ENCODE measurements at places on chromosomes 2 and 18. TPM values are rescaled to one million over a fixed set of nuclear protein-coding genes. Genes with fewer than 3 reads are reported as not detected.

The FHOD3 gene
- total RNA-seq = 57.5 TPM

The VWA3B gene
- total RNA-seq = not detected

The KCNG2 gene
- 0.08 TPM for total RNA-seq

The GPR155 gene
- total RNA-seq = 5.6 TPM

The ZBTB7C gene
- total RNA-seq = 26.6 TPM

The TMEM198 gene
- total RNA-seq = 9.0 TPM

The UGT1A4 gene
- total RNA-seq = not detected

The UGT1A3 gene
- not detected for total RNA-seq

DNA sequence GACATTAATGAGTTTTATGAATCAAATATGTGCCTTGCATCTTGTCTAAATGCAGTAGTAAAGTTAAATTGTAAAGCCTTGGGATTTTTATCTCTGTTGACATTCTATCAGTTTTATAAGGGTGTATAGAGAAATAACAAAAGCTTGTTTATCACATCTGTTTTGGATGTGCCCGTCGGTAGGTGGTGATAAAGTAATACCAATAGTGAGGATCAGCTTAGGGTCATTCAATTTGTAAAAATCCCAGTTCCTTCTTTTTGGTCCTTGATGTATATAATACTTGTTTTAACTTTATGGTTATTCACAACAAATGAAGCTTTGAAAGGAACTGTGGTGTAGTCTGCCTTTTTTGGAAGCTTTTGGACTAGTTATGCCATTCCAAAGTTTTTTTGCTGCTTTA, 12.6 kb downstream of the UBE2E3 start:
- DNase-seq = no peak

DNA sequence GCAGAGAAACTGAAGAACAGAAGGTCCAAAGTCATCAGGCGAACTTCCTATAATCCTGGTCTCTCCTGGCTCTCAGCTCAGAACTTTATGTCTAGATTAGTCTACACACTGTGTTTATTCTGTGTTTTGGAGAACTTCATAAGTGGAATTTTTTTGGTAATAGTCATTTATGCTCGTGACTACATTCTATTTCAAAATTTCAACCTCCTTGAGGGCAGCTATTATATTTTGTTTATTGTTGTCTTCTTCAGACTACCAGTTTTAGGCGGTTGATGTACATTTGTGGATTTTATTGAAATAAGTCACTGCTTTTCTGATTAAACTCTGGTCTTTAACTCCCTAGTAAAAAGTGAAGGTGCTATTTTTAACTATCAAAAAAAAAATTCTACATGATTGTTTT, 816.6 kb downstream of the SATB2 start:
- DNase-seq = no peak

- no peak for DNase-seq
Measured at GRCh38 chr2:239139101-239139500, 261.7 kb downstream of the HDAC4 start.

- DNase-seq = peak; percentile 62
Measured at GRCh38 chr2:120596191-120596811, 139.4 kb upstream of the GLI2 start.

GRCh38 chr2:239429473-239430350, 28.9 kb upstream of the HDAC4 start:
- DNase-seq = peak; percentile 79

GRCh38 chr2:217853301-217853881, 149.4 kb downstream of the TNS1 start:
- DNase-seq = peak; percentile 94

GRCh38 chr2:209191139-209191538, 232.7 kb upstream of the MAP2 start:
- DNase-seq = no peak

DNA sequence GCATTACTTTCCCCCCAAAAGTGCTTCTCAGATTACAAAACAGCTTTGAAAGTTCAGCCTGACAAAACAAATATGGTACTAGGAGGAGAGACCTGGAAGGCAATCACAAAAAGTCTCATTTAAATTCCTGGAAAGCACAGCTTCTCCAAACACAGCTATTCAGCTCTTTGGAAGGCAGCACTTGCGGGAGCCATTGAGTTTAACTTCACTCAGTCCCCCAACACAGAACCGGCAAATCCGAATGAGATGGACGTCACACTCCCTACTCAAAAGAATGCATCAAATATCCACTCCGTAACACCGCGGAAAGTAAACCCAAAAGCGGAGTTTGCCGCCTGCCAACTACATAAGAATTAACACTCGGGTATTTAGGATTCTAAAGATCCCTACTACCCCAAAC, 638 bp downstream of the ST6GAL2 start:
- DNase-seq = no peak

DNA sequence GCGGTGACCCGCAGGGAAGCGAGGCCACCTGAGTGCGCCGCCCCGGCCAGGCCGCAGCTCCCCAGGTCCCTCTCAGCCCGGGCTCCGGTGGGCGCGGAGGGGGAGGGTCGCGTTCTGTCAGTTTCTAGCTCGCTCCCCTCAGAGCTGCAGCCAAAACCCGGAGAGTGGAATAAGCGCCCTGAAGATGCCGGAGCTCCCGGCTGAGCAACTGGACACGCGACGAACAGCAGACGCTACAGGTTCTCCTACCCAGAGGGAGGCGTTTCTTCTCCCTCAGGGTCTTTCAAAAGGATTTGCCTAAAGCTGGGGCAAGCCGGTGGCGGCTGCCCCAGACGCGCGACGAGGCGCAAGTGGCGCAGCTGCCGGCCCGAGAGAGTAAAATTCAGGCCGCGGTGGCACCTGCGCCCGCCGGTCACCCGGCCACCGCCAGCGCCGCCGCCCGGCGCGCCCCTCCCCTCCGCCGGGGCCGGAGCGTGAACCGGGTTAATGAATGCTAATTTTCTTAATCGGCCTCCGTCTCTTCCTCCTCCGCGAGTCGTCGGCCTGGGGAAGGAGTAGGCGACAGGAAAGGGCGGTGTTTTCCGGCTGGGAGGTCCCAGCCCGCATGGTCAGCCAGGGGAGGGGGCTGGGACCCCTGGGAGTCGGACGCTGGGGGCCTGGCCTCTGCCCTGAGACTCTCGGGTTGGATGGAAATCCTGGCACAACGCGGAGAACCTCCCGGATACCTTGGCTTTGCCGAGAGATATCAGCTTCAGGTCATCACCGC, 845 bp upstream of the CDC42EP3 start:
- peak; percentile 95 for DNase-seq

DNA sequence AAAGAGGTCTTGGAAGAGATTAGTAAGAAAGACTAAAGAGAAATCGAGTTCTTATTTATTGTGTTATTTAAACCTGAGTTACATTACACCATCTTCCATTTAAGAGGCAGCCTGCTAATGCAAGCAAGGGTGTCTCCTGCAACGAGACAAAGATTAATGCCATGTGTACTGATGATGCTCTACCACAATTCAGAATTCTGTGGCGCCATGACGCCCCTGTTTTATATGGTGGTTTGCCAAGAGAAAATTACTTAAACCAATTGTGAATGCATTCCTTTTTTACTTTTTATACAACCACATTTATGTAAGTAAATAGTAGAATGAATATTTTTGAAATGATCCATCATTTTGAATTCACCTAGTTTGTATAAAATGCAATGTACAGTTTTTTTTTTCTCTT, 356.1 kb upstream of the ZEB2 start:
- no peak for DNase-seq

DNA sequence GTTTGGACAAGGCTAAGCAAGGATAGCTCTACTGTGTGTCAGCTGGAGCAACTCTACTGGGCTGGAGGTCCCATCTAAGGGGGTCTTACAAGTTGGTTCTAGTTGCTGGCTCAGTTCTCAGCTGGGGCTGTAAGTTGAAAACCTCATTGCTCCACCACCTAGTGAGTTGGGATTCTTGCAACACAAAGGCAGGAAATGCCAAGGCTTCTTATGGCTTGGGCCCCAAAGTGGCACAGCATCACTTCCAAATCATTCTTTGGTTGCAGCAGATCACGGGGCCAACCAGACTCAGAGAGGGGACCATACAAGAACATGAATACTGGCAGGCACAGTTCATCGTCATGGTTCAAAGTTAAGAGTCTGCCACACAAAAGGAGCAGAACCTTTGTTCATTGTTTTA, 332.7 kb downstream of the LRRTM1 start:
- no peak for DNase-seq

DNA sequence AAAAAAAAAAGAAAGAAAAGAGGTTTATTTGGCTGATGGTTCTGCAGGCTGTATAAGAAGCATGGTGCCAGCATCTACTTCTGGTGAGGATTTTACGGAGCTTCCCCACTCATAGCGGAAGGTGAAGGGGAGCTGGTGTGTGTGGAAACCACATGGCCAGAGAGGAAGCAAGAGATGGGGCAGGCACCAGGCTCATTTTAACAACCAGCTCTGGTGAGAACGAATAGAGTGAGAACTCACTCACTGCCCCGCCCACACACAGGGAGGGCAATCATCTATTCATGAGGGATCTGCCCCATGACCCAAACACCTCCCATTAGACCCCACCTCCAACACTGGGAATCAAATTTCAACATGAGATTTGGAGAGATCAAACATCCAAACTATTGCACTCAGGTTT, 68.5 kb downstream of the MOGAT1 start:
- no peak for DNase-seq

DNA sequence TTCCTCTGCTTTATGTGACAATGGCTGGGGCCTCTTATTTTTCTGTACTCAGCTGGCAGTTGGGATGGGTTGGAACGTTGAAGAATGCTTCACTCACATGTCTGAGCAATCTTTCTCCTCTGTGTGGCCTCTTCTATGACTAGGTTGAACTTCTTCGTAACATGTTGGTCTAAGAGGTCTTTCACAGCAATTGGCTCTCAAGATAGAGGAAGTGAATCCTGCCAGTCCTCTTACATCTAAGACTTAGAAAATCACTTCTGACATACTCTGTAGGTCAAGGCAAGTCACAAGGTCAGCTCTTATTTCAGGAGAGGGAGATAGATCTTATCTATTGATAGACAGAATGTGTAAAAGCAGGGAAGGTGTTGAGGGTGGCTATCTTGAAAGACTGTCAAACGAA, 174.1 kb downstream of the NYAP2 start:
- DNase-seq = no peak

- DNase-seq = no peak
Measured at GRCh38 chr2:15263976-15264685, 297.0 kb downstream of the NBAS start.

- no peak for DNase-seq
Measured at GRCh38 chr2:25955869-25956535, 26.3 kb downstream of the KIF3C start.

- DNase-seq = no peak
Measured at GRCh38 chr2:2112416-2113105, 218.5 kb downstream of the MYT1L start.

GRCh38 chr2:23367760-23368159, 17.2 kb upstream of the KLHL29 start:
- no peak for DNase-seq

DNA sequence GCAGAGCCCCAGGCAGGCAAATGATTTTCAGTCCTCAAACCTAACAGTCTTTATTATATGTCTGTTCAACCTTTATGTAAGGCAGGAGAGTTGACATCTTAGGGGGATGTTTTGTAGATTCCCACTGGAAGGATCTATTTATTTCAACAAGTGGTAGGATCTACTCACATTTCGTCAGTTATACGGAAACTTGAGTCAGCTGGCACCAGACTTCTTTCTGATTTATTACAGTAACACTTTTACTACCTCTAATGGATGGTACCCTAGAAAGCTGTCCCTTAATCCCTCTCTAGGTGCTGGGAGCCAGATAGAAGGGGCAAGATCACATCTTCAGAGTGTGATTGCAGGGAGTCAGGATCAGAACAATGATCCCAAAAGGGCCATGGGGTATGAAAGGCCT, 2.1 kb upstream of the RPL31 start:
- no peak for DNase-seq

GRCh38 chr2:35463805-35464596, 891.6 kb upstream of the CRIM1 start:
- no peak for DNase-seq

GRCh38 chr2:230614913-230615332, 97.7 kb upstream of the CAB39 start:
- DNase-seq = no peak

DNA sequence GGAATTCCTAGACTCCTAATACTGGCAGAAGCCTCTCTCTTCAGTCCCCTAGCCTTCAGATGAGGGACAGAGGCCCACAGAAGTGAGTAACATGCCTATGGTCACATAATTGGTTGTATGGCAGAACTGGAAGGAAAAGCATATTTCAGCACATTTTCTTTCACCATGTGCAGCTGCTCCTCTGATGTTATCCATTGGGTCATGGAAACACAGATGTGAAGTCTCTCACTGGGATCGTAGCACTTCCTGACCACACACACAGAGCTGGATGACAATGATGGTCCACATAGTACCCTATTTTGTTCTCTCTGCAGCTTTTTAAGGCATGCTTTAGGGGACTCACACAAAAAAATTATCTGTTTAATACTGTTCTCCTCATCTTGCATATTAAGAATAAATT, 24.5 kb downstream of the MYO3B start:
- peak; percentile 15 for DNase-seq

DNA sequence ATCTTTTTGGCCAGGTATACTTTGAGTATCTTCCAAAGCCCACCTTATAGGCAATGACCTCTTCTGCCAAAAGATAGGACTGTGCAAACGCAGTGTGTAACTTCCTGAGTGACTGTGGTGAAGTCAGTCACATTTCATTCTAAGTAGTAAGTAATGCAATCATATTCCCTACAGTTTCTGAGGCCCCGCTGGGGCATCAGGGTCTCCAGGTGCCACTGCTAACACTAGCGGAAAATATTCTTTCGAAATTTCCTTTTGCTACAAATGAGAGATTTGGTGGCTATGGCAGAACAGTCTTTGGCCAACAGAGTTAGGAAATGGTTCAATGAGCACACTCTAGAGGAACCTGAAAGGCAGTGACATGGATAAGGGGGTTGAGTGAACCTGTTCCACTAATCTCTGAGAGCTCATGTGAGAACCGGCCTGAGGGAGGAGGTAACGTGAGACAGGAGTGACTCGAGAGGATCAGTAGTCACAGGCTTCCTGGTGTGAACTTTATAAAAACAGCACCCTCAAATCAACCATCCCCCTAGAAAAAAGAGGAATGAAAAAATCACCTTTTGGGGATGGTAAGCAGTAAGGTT, 102.6 kb upstream of the LPIN2 start:
- no peak for DNase-seq

DNA sequence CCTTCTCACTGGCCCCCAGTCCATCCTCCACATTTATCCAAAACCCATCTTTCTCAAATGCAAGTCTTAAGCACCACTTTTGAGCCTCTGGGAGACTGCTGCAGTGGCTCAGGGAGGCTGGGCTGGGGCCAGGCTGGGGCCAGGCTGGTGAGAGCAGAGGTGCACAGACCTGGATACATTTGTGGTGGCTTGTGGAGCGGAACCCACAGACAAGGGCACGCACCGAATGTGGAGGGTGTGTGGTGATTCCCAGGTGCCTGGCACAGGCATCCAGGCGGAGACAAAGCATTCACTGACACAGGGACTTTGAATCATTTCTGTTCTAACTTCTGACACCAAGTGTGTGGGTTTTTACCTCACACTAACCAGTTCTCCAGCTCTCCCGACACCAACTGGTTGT, 42.2 kb upstream of the MGAT4A start:
- no peak for DNase-seq

Data from myocyte (in vitro differentiated cells).